ENCODE measurements at places on chromosomes 5 and 9.
A peak's percentile ranks its signal among the peaks of the same experiment; 100 is the strongest.

DNA sequence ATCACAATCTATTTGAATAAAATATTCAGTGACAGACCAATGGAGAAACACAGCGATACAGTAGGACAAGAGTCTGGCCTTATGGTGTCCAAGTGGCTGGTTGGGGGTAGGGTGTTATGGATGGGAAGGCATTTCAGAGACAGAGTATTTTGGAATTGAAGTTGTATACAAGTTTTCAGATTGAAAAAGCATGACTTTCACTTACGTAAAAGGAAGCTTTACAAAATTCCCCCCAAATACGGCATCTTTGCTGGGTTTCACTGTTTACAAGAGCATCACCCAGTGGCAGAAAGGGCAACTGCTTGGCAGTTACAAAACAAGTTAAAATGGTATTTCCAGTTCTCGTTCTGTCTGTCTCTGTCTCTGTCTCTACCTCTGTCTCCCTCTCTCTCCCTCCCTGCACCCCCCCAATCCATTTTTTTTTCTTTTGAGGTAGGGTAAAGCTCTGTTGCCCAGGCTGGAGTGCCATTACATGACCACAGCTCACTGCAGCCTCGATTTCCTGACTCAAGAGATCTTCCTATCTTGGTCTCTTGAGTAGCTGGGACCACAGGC is 86.2 kb downstream of the PTPN3 start:
- peak; percentile 28 for DNase-seq

GRCh38 chr5:72608297-72608696 is 101.1 kb upstream of the ZNF366 start:
- no peak for DNase-seq

DNA sequence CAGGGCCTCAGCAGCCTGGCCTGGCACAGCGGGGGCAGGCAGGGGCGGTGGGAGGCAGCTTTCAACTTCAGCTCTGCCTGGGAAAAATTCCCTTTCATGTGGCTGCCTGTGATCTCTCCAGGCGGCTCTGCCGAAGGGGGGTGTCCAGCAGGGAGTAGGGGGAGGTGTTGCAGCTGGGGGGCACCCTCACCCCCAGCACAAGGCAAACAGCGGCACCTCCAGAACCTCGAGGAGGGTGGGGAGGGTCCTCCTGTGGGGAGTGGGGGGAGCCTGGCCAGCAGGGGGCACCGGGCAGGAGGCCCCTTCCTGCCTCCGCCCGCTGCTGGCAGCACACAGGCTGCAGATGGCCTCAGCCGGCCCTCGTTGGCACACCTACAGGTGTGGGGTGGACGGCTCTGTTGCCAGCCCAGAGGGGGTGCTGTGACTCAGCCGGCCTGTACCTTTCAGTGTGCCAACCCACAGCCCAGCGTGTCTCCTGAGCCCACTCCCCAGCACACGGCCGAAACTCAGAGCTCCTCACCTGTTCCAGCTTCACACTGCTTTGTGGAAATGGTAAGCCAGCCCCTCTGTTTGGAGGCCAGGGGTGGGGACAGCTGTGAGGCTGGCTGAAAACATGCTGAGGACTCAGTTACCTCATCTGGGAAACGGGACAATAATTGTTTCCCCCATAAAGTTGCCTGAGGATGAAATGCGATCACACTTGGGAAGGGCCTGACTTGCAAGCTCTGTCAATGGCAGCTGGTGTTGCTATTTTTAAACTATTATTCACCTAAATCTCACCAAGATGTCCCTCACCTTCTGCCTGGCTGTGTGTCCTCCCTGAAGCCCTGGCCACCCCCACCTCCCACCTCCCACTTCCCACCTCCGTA is 37.0 kb downstream of the CXXC5 start:
- no peak for DNase-seq

- DNase-seq = no peak
Observed at GRCh38 chr5:60323596-60323995, 376.4 kb downstream of the DEPDC1B start.

DNA sequence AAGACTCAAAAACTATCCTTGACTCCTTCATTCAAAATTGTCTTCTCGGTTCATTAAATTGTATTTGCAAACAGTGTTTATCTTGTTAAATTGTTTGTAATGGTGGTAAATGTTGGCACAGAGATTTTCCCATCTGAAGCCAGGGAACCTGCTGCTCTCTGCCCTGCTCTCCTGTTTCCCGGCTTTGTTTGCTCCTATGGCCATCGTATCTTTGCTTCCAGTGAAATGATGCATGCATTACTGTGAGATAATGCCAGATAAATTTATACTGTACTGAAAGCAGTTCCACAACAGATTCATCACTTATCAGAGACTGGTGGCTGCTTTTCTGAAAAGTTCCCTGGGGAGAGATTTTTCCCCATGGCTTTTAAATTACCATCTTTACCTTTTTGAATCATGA is 81.4 kb downstream of the CD180 start:
- no peak for DNase-seq

DNA sequence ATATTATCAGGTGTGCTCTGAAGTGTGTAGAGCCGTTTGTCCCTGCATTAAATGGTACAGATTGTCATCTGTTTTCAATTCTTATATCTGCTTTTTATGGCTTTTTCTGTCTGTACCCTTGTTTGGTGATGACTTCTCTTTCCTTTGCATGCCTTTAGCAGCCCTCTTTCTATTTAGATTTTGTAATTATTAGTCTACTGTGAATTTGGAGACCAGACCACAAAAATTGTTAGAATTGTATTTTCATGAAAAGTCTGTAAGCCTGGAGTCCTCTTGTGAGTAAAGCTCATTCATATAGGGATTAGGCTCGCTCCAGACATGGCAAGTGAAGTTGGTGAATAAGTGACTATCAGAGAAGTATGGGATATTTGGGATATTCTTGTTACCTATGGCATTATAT is 41.7 kb downstream of the NFX1 start:
- DNase-seq = no peak

DNA sequence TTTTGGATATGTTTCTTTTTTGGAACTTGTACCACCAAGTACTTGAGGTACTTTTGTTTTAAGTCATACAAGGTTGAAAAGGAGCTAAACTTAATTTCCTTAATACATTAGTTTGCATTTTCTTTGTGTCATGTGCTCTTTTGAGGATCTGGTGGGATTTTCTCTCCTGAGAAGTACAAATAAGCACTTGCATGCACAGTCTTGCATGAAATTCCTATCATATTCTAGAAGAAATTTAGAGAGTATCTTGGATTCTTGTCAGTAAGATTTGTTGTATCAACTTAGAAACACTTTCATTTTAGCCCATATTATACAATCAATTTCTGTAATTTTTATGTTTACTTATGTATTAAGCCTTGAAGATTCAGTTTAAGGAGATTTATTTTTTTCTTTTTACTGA is 64.9 kb downstream of the CCNH start:
- DNase-seq = no peak

DNA sequence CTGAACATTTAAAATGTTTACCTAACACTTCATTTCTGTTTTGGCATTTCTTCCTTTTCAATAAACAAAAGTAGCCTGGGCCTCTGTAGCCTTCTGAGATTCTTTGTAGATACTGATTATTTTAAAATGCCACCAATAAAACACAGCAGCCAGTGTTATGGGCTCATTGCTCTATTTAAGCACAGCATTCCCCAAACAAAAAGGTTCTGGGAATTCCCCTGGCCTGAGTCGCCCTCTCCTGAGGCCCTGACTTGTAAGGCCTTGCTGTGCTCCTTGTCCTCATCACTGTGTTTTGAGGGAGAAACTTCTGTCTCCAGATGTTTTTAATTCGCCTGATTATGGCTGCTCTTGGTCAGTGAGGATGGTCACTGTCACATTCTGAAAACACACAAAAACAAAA is 33.0 kb upstream of the CTXN3 start:
- DNase-seq = peak; percentile 21

DNA sequence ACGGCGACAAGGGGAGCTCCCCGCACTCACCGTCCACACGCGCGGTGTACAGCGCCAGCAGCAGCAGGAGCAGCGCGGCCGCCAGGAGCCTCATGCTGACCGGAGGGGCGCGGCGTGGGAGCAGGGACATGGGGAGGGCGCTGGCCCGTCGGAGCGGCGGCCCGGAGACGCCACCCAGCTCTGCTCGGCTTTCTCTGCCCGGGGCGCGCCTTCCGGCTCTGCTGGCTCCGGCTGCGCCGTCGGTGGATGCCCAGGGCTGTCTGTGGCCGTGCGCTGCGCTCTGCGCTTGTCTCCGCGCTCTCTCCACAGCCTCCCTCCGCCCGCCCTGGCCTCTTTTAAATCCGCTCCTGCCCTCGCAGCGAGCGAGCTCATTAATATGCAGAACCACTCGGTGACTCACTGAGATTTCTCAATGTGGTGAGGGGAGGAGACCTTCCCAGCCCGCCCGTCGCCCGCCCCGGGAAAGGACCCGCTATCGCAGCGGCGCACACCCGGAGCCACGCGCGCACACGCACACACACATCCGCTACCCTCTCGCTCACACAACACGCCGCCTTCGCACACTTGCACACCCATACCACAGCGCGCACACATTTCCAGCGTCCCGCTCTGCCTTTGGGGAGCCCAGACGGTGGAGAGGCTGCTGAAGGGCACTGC is at the start of gene CXCL14:
Gene CXCL14 (minus strand): TSS at position 307 of the 657 bp plus-strand sequence. CDS start 213 bp downstream, at position 94.
- peak; percentile 89 for DNase-seq

DNA sequence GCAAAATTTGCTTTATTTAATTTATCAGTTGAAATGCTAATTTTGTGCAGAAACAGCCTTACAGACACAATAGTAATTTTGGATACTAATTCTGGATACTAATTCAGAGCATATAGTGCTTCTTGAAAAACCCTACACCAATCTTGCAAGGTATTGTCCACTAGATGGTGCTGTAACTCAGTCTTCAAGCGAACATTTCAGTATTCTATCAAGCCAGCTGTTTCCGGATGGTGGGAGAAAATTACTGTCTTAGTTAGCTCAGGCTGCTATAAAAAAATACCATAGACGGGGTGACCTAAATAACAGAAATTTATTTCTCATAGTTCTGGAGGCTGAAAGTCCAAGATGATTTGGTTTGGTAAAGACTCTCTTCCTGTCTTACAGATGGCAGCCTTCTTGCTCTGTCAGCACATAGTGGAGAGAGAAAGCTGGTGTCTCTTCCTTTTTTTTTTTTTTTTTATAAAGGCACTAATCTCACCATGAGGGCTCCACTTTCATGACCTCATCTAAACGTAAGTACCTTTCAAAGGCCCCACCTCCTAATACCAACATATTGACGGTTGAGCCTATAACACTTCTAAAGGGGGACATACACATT is 1306.5 kb upstream of the CDH9 start:
- peak; percentile 19 for DNase-seq

All from RWPE1 (cell line).